Panc1 (cell line): ENCODE measurements at places on chromosomes 11 and 22. TPM values are rescaled to one million over a fixed set of nuclear protein-coding genes. Genes with fewer than 3 reads are reported as not detected.

MN1 gene
- total RNA-seq, result 0.51 TPM

SLC22A9 gene
- total RNA-seq, result not detected

FREY1 gene
- total RNA-seq, result 1.4 TPM

LDHAL6A gene
- not detected for total RNA-seq

ARHGAP32 gene
- 44.6 TPM for total RNA-seq

- peak; percentile 43 for DNase-seq
Observed at GRCh38 chr11:123407130-123407995, 22.7 kb upstream of the GRAMD1B start.

GRCh38 chr22:37089434-37089833 lies 20.1 kb downstream of the TMPRSS6 start:
- no peak for DNase-seq

- DNase-seq, result no peak
Observed at GRCh38 chr11:10158461-10158860, 135.6 kb downstream of the SBF2 start.

DNA sequence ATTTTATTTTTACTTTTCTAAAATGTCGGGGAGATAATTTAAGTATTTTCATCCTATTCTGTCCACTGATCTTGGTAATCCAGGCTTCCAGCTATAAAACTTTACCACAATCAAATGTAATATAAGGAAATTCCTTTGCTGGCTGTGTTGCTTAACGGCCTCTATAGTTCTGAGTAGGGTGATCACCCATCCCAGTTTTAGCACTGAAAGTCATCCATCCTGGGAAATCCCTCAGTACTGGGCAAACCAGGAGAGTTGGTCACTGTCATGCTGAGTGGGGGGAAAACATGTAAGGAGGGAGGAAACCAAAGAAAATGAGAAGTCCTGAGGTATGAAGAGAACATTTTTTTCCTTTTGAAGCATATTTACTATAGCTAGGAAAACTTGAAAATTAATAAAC lies 12.8 kb upstream of the BACE1-AS start:
- DNase-seq, result no peak

GRCh38 chr22:25109878-25110595 lies 89.6 kb upstream of the CRYBB3 start:
- DNase-seq, result no peak

DNA sequence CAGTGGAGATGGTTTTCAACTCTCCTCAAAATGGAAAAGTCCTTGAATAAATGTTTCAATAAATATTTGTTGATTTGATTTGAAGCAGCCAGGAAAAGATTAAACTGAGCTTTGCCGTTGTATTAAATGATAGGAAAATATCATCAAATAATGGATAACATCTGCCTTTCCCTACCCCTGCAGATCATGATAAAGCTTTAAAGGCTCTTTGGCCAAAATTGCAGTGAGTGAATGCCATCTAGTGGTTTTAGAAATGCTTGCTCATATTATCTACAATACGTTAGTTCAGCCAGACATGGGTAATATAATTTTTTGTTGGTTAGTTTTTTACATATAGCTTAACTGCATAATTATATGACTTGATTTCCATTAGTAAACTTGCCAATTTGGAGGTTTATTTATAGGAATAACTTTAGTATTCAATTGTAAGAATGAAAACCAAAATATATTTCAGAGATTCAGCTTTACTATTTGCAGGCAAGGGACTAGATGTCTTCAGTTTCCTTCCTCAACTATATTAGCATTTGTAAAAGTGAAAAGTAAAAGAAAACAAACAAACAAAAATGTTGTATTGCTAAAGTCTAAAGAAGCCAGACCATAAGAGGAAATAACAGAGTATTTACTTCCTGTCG lies 159.2 kb downstream of the MSANTD4 start:
- peak; percentile 52 for DNase-seq
